Hematopoietic multipotent progenitor cell treated with erythropoietin and hydrocortisone succinate and interleukin-3 and kit ligand, for 15 days (in vitro differentiated cells): ENCODE measurements at places on chromosomes 16 and 17.

- no peak for DNase-seq
These were observed 796.0 kb upstream of the CDH8 start for GRCh38 chr16:62832214-62832613.

GRCh38 chr17:16915752-16916556 is 56.0 kb downstream of the TNFRSF13B start:
- DNase-seq: no peak

DNA sequence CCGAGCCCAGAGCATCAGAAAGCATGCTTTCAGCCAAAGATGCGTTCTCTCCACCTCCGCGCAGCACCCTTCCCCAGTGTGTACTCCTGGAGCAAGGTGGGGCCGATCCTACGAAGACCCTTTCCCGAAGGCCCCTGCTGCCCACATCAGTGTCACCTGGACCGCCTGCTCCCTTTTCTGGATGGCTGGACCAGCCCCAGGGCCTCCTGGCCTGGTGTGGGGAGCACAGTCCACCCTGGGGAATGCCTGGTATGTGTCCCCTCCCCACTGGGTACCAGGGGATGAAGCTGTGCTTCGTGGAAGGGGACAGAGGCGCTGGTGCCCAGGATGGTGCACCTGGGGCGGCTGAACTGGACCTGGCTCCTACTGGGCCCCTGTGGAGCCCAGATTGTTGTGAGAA is 173.8 kb downstream of the SEC14L1 start:
- no peak for DNase-seq

GRCh38 chr16:78930561-78930960 is 670.0 kb downstream of the MAF start:
- no peak for DNase-seq

GRCh38 chr16:72911971-72912370 is 136.0 kb downstream of the ZFHX3 start:
- DNase-seq: no peak

DNA sequence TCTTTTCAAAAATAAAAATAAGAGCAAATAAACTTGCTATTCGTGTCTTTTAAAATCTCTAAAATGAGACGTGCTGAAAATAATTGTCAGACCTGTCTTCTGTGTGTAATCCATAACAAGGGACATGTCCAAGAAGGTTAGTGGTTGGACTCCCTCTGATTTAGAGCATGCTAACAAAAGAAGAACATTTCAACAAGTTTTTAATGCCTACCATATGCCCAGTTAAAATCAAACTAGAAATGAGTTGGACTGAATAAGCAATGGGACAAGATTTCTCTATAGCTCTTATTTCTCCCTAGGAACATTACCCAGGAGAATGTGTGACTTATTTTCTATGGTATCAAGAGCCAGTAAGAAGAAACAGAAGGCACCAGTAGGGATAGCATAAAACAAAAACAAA is 689.7 kb upstream of the SOX9 start:
- DNase-seq: no peak

DNA sequence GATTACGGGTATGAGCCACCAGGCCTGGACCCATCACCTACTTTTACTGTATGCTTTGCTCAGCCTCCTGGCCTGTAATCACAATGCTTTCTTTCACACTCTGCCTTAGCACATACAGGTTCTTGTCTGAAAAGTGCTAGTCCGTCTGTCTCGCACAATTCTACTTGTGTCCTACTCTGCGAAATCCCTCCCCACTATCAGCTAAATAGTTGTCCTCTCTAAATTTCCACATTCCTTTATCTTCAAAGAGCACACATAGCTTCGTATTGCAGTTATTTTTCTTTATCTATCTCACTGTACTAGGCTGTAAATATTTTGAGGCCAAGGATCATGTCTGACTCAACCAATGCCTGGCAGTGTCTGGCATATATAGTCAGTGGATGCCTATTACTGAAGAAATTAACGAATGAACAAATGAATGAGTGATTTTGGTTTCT is 38.5 kb upstream of the ETV4 start:
- no peak for DNase-seq

DNA sequence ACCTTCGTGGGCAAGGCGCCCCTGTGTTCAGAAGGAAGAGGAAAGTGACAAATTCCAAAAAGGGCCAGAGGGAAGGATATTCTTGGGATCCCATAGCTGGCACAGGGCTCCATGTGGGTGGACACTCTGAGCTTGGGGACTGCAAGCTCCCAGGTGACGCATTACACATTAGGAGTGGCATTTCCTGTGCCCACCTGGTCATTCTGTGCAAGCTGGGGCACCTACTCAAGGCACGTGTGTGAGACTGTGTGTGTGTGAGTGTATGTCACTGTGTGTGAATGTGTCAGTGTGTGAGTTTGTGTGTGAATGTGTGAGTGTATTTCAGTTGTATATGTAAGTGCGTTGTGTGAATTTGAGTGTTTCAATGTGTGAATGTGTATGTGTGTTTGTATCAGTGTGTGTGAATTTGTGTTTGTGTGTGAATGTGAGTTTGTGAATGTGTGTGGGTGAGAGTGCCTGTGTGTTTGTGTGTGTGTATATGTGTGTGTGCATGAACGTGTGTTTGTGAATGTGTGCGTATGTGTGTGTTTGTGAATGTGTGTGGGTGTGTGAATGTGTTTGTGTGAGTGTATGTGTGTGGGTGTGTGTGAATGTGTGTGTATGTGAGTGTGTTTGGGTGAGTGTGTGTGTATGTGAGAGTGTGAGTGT is 1.6 kb upstream of the CD300A start:
- no peak for DNase-seq

DNA sequence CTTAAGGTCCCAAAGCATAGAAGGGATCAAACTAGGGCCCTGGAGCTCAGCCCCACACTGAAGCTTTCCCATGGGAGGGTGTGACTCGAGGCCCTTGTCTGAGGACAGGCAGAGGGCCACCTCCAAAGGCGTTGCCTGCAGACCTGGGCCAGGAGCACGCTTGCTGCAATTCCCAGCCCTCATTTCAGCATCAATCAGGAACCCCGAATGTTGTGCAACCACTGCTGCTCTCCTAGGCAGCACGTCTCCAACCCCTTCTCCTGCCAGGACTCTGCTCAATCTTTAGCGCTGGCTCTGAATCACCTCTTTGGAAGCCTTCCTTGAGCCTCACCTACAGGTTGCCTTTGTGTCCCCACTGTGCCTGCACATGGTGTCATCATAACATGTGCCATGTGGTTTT is 14.0 kb upstream of the ATP2C2 start:
- DNase-seq: no peak

- DNase-seq: no peak
These were observed 64.6 kb downstream of the FTO start for GRCh38 chr16:53768593-53768992.

- DNase-seq: no peak
These were observed 118.6 kb upstream of the TNRC6C start for GRCh38 chr17:77839698-77840512.

GRCh38 chr16:72111657-72112451 is 18.2 kb downstream of the DHX38 start:
- DNase-seq: no peak

GRCh38 chr17:82592767-82593589 is 55.3 kb downstream of the WDR45B start:
- DNase-seq: peak; percentile 58

GRCh38 chr17:37130984-37131446 is 182.3 kb downstream of the AATF start:
- DNase-seq: no peak

DNA sequence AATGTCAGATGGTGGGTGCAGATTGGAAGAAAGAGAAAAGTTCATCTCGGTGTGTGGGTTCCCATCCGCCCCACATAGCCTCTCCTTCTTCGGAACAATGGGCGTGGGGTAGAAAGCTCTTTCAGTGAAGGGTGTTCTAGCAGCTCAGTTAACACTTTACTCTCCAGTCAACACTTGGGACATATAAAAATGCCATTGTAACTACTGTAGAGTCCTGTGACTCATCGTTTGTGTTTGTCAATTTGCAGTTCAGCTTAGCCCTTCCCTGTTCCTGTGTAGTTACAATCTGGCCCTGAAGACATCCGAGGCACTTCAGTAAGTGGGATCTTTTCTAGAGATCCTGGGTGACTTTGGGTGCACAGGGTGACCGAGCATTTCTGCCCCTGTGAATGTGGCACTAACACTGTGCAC is 11.5 kb upstream of the CLEC18C start:
- no peak for DNase-seq

DNA sequence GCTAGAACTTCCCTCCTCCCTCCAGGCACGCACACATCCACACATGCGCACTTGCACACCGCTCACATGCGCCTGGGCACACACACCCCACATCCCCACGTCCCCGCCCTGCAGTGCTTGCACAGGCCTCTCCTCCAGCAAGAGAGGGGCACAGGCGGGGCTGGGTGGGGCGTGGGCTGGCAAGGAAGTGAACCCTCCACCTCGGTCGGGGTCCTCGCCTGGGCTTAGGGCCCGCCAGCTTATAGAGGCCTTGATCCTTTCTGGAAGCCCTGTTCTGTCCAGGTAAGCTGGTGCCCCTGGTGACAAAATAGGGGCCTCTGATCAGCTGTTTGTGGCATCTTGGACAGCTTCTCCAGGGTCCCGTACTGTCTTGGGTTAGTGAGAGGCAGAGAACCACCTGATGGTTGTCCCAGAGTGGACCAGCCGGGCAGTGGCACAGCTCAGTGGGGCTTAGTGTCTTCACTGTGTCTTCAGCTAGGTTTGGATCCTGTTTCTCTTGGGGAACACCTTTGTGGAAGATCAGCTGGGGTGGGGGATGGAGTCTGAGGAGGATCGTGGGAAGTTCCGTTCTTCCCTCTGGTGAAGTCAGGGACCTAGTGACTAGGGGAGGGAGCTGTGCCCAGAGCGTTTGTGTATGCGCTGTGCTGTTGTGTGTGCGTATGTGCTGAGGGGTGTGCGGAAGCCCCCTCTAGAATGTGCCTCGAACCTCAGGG is 12.1 kb downstream of the TBX4 start:
- DNase-seq: no peak

DNA sequence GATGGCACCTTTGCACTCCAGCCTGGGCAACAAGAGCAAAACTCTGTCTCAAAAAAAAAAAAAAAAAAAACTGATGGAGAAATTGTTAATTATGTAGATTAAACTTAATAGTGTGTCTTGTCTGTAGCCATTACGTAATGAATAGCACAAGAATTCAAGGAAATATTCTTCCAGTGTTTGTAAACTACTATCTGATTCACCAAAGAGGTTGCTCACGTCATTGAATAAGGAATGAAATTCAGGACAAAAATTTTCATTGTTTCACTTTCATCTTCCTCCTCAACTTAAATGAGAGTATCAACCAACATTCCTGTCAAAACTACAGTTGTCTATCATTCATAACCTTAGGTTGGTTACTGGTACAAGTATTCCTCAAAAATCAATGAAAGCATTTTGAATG is 30.7 kb upstream of the MYO18A start:
- DNase-seq: no peak

GRCh38 chr16:21645261-21645721 is 7.1 kb downstream of the IGSF6 start:
- DNase-seq: peak; percentile 55

GRCh38 chr16:8739151-8739550 is 58.3 kb downstream of the TMEM186 start:
- DNase-seq: no peak

DNA sequence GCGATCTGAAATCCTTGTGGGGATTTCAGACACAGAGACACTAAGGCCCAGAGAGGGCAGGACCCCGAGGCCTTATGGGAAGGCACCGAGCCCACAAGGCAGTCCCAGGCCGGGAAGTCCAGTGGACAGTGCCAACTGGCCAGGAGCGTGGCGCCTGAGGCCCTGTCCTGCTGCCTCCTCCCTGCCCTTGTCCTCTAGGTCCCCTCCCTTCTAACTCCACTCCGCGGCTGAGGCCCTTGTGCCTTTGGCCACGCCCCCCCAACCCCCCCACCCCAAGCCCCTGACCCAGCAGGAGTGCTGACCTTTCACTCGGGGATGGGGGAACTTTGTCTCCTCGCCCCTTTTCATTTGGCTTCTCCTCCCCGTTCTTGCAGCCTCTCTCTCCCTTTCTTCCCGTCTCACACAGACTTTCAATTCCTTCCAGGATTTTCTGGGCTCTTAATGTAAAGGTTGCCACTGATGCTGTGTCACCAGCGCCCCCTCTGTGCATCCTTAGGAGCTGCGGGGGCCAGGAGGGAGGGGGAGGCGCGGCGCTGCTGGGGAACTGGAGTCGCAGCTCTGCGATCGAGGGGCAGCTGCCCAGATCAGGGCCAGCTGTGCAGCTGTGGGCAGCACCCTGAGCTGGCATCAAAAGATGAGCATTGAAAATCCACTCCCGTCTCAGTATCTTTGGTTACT is 29.1 kb downstream of the CRHR1 start:
- DNase-seq: no peak

DNA sequence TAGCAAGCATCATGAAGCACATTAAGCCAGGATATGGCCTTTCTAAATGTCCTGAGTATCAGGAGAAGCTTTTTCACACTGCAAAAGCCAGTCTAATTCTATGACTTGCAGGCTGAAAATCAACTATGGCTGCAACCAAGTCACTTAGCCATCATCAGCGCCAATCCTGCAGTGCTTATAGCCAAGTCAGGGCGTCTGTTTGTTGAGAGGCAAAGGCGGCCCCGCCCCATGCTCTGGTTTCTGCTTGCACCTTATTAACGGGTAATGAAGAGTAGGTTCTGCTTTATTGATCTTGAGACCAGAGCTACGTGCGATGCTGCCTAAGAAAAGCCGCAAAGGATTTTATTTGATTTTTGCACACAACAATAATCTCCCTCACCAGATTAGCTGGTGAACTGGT is 88.4 kb downstream of the CDH13 start:
- no peak for DNase-seq

- no peak for DNase-seq
These were observed 77.2 kb upstream of the TBX2 start for GRCh38 chr17:61322325-61323002.

GRCh38 chr16:530111-530817 is 2.8 kb downstream of the CAPN15 start:
- DNase-seq: no peak

DNA sequence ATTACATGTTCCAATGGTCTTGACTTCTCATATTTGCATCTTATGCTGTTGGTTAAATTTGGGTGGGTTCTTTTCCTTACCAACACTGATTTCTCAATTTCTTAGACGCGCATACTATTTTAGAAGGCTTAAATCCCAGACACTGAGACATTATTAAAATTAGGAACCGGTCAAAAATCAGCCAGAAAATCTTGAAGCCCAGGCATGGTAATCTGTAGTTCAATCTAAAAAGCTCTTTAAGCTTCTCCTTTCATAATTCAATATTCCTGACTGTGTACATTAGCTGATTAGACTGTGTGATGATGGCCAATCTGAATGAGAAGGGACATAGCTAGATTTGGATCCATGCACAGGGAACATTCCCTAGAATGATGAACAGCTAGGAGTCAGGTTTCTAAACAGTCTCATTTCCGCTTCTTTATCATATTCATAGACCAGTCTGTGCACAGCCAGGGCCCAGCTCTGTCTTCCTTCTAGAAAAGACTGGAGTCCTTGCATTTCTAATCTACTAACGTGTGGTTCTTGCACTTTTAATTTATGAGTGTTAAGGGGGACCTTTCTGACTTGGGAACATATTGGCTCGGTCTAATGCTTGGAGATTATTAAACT is 189.3 kb downstream of the AATF start:
- DNase-seq: no peak

- no peak for DNase-seq
These were observed 158.3 kb downstream of the NTN1 start for GRCh38 chr17:9179602-9180001.
